ENCODE measurements at places on chromosomes 13 and 19.
A peak's percentile ranks its signal among the peaks of the same experiment; 100 is the strongest.

DNA sequence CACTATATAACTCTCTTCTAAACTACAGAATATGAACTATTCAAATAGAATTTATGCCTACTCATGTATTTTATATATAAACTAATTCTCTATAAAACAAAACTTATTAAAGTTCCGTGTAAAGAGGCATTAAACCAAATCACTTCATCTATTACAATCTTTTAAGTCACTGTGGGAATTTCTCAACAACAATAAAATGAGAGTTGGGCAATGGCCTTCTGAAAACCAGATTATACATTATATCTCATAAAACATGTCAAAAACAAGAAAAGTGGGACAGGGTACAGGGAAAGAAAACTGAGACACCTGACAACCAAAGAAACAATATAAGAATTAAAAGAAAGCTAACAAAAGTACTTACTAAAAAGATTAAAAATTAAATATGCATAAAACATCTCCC, 145.2 kb downstream of the DIAPH3 start:
- DNase-seq: no peak

DNA sequence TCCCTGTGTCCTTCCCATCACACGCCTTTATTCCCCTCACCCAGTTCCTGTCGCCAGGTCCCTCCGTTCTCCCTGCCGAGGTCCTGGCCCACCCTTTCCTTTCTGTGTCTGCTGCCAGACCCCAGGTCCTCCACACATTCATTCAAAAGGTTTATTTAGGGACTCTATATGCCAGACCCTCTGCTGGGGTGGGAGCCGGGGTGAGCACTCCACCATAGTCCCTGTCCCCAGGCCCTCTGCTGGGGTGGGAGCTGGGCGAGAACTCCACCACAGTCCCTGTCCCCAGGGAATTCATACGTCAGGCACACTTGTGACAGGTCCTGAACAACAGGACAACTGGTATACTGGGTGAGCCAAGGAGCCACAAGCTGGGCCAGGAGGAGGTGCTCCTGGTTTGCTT, 34.4 kb upstream of the TUBGCP3 start:
- no peak for DNase-seq

DNA sequence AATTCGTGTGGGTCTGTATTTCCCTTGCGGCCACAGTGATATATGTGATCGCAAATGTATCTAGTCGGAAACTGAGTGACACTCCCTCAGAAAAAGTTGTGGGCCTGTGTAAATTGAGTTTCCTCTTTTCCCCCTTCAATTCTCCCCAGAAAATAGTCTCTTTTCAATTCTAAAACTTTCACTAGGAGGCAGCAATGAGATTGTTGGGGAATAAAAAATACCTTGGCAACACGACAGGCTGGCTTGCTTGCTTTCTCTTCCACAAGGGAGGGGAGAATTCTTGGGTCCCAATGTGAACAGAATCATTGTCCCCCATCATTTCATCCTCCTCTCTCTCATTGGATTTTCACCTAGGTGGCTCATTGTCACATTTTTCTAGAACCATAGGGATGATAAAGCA, 3.7 kb upstream of the SOX21 start:
- no peak for DNase-seq

DNA sequence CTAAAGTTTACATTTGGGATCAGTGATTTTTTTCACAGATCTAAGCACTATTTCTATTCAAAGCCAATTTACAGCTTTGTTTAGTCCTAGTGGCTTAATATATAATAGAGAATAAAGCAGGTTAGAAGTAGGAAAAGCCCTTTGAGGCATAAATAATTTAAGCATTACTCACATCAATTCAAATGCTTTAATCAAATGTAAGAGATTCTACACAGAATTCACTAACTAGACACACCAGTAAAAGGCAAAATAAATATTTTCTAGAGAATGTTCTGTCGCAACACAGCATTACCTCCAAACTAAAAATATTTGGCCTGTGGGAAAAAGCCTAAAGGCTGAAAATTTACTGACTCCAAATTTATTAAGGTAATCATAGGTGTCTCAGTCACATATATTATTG, 31.3 kb downstream of the KCTD12 start:
- no peak for DNase-seq

DNA sequence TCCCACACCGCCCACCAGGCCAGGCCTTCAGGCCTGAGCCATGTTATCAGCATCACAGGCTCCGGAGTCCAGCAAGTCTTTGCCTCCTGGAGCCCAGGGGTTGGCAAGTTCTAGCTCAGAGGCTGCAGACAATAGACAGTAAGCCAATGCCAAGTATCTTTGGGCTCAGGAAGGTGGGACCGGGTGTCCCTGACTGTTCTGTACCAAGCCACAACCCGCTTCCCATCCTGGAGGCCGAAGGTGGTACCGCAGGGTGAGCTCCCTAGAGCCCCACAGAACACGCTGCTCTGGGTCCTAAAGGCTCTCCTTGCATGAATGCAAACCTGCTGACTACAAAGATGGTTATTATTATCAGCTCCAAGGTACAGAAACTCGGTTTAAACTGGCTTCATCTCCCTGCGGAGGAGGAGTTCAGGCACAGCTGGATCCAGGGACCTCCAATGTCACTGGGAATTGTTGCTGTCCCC, 5.5 kb upstream of the FSTL3 start:
- DNase-seq: no peak

- DNase-seq: no peak
Observed at GRCh38 chr13:44426461-44426860, 52.8 kb downstream of the SERP2 start.

DNA sequence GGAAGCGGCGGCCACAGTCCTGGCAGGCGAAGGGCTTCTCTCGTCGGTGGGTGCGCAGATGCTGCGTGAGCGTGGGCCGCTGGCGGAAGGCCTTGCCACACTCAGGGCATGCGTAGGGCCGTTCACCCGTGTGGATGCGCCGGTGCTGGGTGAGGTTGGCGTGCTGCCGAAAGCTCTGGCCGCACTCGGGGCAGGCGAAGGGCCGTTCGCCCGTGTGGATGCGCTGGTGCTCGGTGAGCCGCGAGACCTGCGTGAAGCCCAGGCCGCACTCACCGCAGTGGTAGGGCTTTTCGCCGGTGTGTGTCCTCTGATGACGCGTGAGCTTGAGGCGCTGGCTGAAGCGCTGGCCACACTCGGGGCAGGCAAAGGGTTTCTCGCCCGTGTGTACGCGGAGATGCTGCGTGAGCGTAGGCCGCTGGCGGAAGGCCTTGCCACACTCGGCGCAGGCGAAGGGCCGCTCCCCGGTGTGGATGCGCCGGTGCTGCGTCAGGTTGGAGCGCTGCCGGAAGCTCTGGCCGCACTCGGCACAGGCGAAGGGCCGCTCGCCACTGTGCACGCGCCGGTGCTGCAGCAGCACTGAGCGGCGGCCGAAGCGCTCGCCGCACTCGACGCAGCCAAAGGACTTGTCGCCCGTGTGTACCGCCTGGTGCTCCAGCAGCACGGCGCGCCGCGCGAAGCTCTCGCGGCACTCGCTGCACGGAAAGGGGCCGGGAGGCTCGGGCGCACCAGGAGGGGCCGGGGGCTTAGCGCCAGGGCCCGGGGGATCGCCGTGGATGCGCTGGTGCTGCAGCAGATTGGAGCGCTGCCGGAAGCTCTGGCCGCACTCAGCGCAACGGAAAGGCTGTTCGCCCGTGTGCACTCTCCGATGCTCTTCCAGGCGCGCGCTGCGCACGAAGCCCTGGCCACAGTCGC, 4.0 kb upstream of the UBE2M start:
- peak; percentile 41 for DNase-seq
